ENCODE measurements at places on chromosomes 3 and 15.

- DNase-seq = no peak
Measured at GRCh38 chr15:92001307-92001706, 147.8 kb downstream of the SLCO3A1 start.

DNA sequence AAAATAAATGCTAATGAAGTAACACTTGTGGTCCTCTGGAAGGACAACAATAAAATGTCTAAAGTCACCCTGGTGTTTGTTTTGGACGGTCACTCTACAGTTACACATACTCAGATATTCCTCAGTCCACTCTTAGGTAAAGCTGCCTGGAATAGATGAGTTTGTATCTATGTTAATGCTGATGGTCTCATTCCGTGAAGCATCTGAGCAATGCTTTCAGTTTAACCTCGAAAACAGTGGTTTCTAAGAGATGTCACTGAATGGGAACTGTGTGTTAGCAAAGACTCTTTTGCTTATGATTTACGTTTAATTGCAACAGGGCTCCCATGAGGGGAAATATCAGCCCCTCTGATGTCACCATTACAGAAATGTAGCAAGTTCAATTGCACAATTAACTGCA lies 49.1 kb downstream of the FBN1 start:
- DNase-seq = no peak

DNA sequence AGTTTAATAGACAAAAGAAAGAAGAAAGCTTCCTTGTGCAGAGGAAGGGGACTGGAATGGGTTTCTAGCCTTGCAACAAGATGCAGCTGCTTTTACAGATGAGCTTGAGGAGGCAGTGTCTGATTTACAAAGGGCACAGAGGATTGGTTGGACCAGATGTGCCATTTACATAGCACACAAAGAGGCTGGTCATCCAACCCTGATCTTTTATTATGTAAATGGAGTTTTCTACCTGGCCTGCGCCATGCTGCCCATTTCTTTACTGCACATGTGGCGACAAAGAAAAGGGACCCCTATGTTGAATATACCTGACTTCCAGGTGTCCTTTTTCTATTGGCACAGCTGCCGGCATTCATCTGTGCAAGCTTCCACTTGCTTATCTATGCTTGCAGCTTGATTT lies 409.4 kb upstream of the FRG2C start:
- DNase-seq = no peak

GRCh38 chr15:69586721-69587120 lies 134.1 kb downstream of the RPLP1 start:
- no peak for DNase-seq

DNA sequence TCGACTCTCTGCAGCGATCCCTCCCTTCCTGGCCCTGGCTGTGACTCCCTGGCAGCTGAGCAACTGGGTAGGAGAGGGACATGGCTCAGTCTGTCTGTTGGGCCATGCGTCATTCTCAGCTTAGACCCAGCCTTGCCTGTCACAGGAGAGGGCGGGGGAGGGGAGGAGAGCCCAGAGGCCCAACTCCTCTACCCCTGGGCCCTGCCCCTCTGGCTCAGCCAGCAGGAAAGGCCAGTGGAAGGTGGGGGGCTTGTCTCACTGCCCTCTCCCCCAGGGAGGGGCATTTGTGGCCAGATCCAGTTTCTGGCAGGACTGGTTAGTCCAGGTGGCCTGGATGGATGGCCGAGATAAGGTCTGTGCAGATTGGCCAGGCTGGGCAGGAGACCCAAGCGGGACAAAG lies 31.6 kb downstream of the DNAJB8 start:
- no peak for DNase-seq

DNA sequence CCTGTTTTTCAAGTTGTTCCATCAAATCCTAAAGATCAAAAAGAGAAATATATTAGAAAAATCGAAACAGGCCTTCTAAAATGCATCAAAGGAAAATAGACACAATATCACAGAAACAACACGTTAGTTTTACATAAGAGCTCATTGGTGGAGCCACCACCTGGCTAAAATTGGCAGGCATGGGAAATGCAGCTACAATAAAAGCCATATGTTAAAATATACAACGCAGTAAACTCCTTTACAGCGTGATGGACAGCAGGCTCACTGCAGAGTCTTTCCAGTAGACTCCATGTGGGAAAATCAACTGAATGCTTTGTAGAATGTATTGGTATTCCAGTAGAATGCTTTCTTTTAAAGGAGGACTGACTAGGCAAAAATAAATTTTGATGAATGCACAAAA lies 40.9 kb upstream of the MYO5C start:
- DNase-seq = no peak

GRCh38 chr15:73108676-73109075 lies 56.4 kb downstream of the NEO1 start:
- DNase-seq = no peak

DNA sequence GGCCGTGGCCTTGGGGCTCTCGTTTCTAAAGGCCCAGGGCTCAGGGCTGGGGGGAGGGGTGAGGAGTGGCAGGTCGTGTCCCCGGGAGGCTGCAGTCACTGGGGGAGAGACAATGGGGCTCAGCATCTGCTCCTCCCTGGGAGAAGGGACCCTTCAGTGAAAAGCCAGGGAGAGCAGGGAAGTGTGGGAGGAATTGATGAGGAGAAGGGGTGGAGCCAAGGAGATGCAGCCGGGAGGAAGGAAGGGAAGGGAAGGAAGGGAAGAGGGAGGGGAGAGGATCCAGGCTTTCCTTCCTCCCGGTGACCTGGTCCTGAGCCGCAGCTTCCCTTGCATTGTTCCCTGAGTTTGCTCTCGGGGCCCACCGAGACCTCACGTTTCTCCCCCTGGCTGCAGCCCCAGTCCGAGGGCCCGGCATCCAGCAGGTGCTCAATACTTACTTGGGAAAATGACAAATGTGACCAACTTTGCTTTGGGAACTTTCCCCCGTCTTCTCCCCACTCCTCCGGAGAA lies 1.4 kb upstream of the ZNF710 start:
- no peak for DNase-seq

DNA sequence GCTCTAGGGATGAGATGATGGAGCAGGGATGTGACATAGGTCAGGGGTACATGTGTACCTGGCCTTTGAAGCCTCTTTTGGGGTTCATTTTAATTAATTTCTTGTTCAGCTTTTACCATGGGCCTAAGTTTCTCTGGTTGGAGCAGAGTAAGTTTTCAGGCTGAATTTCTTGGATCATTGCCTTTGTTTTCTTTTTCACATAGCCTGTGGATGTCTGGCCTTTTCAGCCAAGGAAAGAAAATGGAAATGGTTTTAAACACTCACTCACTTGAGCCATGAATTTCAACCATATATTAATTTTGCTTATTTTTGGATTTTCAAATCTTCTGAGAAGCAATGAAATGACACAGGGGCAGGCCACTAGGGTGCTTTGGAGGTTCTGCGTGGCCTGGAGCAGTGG lies 30.2 kb downstream of the CACNA1D start:
- no peak for DNase-seq

DNA sequence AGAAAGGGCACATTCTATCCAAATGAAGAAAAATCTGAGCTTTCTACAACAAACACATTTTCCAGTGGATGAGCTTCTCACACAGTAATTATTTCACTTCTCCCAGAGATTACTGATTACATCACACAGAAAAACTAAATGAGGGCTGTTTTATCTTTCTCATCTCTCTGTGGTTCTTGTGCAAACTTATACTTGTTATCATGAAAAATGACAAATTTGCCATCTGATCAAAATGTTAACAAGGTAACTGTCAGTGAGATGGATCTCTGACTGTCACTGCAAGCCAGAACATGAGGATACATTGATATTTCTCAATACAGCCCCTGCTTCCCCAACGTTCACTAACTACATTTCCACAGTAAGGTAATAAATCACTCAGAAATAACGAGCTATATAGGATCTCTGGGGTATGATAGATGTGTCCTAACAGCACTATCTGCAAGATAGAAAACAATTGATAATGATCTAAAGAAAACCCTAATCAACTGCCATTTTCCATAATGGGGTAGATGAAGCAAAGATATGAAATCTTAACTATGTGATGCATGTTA lies 829.3 kb upstream of the CFAP20DC start:
- DNase-seq = no peak

GRCh38 chr3:53257465-53257864 lies 1.6 kb upstream of the TKT start:
- no peak for DNase-seq

DNA sequence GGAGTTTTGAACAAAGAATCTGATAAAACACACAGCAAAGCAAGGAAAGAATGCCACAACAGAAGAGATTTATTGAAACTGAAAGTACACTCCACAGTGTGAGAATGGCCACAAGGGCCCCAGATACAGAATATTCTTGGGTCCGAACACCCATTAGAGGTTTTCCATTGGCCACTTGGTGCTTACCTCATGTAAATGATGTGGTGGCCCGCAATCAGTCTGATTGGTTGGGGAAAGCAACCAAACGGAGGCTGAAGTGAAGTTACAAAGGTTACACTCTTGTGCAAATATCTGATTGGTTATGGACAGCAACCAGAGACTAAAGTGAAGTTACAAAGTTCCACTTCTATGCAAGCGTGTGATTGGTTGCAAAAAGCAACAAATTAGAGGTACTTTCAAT lies 20.4 kb downstream of the NSUN3 start:
- DNase-seq = peak; percentile 11

GRCh38 chr15:57319919-57320560 lies 56.3 kb upstream of the CGNL1 start:
- no peak for DNase-seq

DNA sequence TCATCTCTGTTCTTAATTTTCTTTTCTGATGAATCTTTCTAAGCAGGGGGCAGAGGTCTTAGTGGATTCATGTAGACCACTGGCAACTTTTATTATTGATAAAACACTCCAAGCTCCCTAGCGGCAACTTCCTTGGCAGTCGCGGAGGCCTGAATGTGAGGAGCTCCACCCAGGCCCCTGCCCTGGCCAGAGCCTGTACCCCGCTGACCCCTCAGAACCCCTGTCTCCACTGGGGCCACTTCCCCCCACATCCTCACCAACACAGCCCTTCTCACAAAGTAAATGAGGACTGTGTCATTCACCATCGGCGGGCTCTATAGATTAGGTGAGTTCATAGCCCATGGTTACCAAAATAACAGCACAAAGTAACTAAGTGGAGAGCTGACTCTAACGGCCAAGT lies 111.6 kb downstream of the TPRA1 start:
- no peak for DNase-seq

DNA sequence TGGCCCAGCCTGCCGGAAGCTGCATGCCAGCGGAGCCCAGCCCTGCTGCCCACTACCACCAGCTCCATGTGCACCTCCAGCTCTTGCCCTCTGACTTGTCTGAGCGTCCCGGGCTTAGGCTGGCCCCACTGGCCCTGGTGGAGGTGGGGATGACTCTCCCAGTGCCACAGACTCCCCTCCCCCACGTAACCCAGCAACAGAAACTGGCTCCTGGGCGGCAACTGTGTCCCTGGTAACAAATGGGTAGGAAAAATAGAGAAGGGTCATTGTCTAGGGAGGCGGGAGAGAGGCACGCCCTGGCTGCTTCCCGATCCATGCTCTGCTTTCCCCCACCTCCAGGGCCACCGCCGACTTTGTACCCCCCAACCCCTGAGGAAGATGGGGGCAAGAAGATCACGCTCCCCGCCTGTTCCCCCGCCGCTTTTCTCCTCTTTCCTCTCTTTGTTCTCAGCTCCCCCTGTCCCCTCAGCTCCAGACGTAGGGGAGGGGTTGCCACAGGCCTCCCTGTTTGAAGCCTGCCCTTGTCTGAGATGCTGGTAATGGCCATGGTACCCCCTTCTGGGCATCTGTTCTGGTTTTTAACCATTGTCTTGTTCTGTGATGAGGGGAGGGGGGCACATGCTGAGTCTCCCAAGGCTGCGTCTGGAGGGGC lies 10.8 kb upstream of the SEMA3B start:
- DNase-seq = no peak

- no peak for DNase-seq
Measured at GRCh38 chr15:45606413-45606812, 19.2 kb downstream of the BLOC1S6 start.

- DNase-seq = no peak
Measured at GRCh38 chr3:127960421-127960965, 45.5 kb downstream of the KBTBD12 start.

GRCh38 chr3:13081603-13082360 lies 8.6 kb upstream of the IQSEC1 start:
- no peak for DNase-seq

- DNase-seq = no peak
Measured at GRCh38 chr15:56871185-56871584, 47.3 kb upstream of the TCF12 start.

DNA sequence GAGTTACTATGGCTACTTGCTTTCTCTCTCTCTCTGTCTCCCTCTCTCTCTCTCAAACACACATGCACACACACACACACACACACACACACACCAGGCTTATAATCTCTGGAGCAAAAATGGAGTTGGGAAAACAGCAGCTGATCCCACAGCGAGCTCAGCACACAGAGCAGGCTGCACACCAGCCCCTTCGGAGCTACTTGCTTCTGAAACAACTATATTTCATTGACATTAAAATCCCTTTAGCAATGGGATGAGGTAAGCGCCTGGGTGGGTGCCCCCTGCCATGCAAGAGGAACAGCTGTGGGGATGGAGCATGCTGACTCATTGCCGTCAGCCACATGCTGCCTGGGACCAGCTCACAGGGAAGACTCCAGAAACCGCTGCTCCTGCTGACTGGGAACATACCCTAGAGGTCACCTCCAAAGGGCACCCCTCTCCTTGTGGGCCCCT lies 45.7 kb downstream of the B3GNT5 start:
- no peak for DNase-seq

DNA sequence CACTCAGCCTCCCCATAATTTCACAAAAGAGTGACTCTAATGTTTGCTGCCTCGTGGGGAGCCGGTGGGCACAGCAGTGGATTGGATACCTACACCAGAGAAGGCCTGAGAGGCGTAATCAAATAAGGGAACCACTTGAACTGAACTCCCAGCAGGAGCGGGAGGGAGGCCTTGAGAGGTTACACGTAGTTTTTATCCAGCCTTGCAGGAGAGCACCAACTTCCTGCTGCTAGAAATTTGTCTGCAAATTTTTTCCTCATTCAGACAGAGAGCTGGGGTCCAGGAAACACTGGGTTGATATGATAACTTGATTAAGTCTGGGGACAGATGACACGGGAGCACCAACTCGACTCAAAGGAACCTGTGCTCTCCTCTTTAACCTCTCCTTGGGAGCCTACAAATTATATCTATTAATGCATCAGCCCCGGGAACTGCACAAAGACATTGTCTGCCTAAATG lies 69.8 kb downstream of the HES1 start:
- peak; percentile 10 for DNase-seq

- no peak for DNase-seq
Measured at GRCh38 chr15:40562691-40563090, 2.2 kb downstream of the CCDC32 start.

DNA sequence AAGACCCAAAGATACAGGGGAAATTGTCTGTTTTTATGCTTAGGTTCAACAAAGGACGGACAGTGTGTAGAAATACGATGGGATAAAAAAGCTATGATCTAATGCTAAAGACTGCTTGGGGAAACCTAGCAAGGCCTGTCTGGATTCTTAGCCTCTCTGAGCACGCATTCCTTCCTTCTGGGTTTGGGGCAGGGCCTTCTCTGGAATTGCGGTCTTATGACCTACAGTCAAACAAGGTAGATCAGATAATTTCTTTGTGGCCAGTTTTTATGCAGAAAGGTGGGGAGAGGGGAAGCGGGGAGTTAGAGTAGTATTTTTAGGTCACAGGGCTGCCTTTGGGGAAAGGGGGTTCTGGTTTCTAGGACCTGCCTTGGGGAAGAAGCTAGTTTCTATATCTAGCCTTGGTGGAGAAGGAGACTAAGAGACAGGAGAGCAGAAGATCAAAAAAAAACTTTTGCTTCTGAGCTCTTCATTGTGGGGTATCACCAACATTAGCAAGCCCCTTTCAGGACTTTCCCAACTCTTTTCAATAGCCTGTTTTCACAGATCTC lies 39.1 kb upstream of the LIPC start:
- DNase-seq = no peak

- DNase-seq = peak; percentile 4
Measured at GRCh38 chr3:123161167-123161566, 40.6 kb upstream of the SEC22A start.

All from activated CD8-positive, alpha-beta T cell treated with anti-CD3 and anti-CD28 coated beads for 36 hours (primary cell).